GM19239 (cell line): ENCODE measurements at places on chromosomes 11 and 22.

DNA sequence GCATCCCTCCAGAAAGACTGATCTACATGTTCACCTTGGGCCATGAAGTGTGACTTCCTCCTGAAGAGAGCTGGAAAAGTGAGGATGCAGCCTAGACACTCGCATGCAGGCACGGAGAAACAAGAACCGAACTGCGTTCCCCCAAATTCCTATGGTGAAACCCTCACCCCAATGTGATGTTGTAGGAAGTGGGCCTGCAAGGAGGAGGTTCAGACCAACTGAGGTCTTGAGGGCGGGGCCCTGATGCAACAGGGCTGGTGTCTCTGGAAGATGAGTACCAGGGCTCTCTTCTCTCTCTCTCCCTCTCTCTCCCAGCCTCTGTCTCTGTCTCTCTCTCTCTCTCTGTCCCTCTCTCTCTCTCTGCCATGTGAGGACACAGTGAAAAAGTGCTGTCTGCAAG, 501.1 kb downstream of the BRD1 start:
- DNase-seq, result no peak

GRCh38 chr11:108851781-108852180, 186.9 kb downstream of the DDX10 start:
- DNase-seq, result no peak

GRCh38 chr11:450809-451451, 851 bp downstream of the PTDSS2 start:
- no peak for DNase-seq

- no peak for DNase-seq
Observed at GRCh38 chr11:4511282-4512245, 29.1 kb downstream of the OR52K1 start.

GRCh38 chr11:112260490-112260889, at the start of gene PLET1:
PLET1 (minus strand) TSS chr11:112260860; CDS start chr11:112260589, 271 bp downstream.
- DNase-seq, result no peak

GRCh38 chr22:47124961-47125360, 362.5 kb downstream of the TBC1D22A start:
- DNase-seq, result no peak

GRCh38 chr22:46833228-46833627, 70.8 kb downstream of the TBC1D22A start:
- no peak for DNase-seq

- no peak for DNase-seq
Observed at GRCh38 chr11:111272420-111272819, 25.9 kb upstream of the POU2AF3 start.

DNA sequence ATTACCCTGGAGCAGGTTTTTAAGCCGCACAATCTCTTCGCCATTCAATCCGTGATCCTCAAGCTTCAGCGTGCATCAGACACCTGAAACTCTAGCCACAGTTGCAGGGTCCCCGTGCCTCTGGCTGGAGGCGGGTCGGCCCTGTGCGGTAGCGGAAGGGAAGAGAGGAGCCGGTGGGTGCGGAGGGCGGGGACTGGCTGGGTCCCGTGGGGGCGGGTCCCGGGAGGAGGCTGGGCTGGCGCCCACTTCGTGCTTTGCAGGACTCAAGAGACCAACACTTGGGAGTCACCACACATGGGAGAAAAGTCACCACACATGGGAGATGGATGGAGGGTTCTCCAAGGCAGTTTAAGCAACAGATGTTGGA, 772 bp downstream of the C22orf15 start:
- DNase-seq, result no peak

- DNase-seq, result no peak
Observed at GRCh38 chr11:110230377-110230776, 66.0 kb downstream of the RDX start.

- no peak for DNase-seq
Observed at GRCh38 chr11:35017528-35018342, 101.3 kb downstream of the PDHX start.

GRCh38 chr22:30054764-30055069, 25.5 kb upstream of the HORMAD2 start:
- no peak for DNase-seq

GRCh38 chr22:45552580-45553350, 50.1 kb downstream of the FBLN1 start:
- no peak for DNase-seq
